ENCODE measurements at places on chromosomes 6 and 20.

DNA sequence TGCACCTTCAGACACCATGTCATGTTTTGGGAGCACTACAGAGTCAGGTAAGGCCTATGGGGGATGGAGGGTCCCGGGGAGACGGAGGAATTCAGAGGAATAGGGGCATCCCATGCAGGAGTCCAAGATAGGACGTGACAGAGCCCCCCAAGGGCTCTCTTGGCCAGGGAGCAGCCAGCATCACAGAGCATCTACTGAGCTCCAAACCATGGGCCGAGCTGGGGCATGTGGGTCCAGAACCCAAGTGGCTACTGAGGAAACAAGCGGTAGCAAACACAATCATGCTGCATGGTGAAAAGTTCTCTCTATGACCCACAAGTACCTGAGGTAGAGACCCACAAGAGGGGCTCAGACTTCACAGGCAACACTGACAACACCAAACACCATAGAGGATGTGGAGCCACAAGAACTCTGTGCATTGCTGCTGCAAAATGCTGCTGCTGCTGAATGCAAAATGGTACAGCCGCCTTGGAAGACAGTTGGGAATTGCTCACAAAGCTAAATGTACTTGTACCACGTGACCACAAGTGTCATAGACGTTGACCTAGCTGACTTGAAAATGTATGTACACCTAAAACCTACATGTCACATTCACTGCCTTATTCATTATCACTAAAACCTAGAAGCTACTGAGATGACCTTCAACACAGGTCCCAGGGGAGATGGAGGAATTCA lies 33.4 kb upstream of the MAS1L start:
- no peak for DNase-seq

DNA sequence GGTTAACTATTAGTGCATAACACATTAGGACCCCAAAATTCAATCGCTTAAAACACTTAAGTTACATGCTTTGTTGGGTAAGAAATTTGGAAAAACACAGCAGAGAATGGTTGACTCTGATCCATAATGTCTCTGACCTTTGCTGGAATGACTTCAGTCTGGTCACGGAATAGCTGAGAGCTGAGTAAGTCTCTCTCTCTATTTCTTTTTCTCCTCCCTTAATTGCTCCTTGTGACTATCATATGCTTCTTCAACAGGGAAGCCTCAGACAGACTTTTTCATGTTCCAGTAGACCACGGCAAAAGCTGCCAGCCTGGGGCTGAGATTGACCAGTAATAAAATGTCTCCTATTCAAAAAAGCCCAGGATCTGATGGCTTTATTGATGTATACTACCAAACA lies 4.8 kb downstream of the OR12D1 start:
- no peak for DNase-seq

DNA sequence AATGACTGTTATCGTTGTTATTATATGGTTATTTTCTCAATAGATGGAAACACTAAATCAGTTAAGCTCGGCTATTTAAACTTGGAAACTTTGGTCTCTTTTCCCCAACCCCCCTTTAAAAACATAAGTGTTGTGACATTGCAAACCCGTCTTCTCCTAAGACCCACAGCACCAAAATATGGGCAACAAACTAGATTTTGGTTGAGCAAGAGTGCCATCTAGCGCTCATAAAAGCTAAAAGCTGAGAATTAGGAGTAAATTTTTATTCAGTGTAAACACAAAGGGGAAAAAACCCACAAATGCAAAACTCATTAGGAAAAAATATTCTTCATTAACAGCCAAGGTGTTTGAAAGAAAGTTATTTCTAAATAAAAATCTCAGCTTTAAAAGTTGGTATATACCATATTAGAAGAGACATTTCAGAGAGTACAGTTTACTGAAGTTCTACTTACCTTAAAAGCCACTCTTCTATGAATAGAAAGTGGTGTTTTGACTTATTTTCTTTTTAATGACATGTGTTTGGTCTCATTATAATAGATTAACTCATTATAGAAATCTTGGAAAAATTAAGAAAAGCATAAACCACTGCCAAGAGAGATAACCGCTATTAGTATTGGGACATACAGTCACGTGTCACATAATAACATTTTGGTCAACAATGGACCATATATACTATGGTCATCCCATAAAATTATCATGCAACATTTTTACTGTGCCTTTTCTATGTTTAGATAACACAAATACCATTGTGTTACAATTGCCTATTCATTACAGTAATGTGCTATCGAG lies 21.1 kb downstream of the SESN1 start:
- DNase-seq: peak; percentile 92

DNA sequence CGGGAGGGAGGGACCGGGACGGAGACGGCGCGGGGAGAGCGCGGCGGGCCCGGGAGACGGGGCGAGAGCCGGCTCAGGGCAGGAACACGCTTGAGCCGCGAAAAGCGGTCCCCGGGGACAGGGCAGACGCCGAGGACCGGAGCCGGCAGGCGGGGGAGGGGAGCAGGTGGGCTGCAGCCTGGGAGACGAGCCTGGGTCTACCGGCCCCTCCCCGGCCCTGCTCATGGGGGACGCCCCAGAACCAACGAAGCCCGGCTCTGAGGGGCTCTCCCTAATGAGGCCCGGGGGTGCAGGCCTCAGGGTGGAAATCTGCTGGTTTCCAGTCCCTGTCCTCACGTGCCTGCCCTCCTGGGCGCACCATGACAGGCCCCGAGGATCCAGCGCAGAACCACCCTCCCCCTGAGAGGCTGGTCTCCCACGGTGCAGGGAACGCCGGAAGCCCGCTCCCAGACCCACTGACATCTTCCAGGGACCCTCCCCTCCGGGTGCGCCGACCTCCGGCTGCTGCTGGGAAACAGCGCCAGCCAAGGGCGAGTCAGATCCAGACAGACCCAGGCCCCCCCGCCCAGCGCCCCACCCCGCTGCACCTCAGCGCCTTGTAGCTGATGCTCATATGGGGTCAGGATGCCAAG lies 571 bp upstream of the EEF1A2 start:
- no peak for DNase-seq

DNA sequence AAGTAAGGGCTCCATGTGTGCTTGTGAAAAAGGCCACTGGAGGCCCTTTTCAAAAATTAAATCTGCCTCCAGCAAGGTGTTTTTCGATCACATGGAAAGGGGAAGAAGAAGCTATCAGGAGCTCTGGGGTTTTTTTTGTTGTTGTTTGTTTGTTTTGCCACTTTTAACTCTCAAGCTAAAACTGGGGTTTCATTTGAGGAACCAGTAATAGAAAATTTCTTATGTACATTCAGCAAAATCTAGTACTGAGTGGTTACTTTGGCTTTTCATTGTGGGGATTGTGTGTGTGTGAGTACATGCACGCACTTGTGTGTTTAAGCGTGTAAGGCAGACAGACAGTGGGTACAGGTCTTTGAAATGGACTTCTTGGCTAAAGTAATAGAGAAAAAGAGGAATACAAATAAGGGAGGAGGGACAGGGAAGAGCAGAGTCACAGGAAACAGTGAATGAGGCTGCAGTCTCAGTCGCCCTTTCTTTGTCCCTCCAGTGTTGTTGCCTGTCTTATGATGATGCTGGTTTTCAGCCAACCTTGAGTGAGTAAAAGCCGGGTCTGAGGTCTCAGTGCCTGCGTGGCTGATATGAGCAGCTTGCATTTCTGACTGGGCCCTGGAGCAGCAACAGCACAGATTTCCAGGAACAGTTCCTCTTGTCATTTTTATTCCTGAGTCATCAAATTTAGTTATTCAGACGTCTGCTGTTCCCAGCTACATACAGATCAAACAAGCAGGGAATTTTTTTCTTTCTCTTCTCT lies 26.2 kb downstream of the SLC16A10 start:
- DNase-seq: peak; percentile 42

- DNase-seq: no peak
These were observed 1.0 kb downstream of the SCML4 start for GRCh38 chr6:107823047-107823557.
